ENCODE measurements at places on chromosomes 5 and 9.

GRCh38 chr5:17114715-17115599 lies 102.5 kb upstream of the BASP1 start:
- DNase-seq: no peak

GRCh38 chr5:152388610-152389009 lies 16.5 kb downstream of the NMUR2 start:
- no peak for DNase-seq

DNA sequence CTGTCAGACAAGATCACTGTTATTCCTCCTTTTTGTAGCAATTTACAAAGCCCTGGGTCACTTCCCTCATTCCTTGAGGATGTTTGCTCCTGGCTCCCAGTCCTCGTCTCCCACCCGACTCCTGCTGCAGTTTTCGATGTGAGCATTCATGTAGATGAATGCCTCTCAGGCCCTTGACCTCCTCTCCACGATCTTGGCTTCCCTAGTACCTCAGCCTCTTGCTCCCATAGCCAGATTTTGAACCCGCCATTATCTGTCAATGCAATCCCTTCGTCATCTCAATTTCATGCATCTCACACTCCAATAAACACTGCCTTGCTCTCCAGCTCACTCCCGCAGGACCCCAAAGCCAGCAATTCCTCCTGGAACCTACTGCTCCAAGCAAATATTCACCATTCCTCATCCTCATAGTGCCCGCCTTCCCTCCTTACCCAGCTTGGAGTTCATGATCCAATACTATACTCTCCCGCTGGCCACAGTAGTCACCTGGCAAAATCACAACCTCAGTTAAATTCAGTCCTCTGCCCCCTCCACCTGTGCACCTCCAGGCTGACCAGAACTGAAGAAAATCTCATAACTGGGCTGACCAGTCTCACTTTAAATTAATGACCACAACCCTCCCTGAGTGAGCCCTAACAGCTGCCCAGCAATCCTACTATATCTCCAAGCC lies 35.1 kb upstream of the JADE2 start:
- no peak for DNase-seq

DNA sequence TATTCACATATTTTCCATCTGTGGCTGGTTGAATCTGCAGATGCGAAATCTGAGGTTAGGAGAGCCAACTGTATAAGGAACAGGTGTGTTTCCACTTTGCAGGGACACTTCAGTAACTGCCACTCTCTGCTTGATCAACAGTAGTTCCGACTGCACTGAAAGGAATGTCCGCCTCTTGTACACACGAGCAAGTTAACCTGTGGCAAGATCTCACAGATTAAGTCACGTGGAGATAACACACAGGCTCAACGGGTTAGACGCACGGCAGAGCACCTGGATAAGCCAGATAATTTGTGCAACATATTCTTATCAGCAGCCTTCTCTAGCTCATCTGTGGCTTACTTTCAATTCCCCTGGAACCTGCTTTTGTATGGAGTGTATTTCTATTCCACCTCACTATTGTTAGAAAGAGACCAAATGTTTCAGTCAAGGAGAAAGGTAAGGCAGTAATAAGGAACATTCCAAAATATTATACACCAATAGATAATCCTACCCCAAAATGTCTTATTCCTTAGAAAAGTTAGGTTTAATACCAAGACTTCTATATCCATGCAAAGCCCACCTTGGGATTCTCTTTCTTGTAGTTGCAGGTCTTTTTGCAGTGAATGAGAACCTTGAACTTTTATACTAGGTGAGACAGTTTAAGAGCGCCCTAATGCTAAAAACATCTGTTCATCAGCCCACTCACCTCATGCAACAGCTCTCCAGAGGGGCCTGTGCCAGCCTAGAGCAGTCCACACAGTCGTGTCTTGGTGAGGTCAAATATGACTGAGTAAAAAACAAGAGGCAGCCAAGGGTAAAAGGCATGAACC lies 6.5 kb upstream of the C9 start:
- DNase-seq: no peak

DNA sequence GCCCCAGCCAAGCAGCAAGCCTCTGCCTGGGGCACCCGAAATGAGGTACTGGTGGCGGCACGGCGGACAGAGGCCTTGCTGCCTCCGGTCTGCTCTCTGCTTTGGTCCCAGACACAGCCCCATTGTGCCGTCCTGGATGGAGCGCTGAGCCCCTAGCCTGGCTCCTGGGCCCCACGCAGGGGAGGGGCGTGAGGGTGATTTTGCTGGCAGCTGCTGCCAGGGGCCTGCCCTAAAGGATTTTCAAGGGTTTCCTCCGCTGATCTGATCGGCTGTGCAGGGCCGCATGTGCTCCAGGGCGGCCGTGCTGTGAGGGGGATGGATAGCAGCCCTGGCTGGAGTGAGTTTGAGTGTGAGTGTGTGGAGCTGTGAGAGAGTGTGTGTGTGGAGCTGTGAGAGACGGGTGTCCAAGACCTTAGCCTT lies 1.3 kb downstream of the GPSM1 start:
- no peak for DNase-seq

- peak; percentile 15 for DNase-seq
These were observed 132.2 kb downstream of the FBXO4 start for GRCh38 chr5:42057254-42057690.

DNA sequence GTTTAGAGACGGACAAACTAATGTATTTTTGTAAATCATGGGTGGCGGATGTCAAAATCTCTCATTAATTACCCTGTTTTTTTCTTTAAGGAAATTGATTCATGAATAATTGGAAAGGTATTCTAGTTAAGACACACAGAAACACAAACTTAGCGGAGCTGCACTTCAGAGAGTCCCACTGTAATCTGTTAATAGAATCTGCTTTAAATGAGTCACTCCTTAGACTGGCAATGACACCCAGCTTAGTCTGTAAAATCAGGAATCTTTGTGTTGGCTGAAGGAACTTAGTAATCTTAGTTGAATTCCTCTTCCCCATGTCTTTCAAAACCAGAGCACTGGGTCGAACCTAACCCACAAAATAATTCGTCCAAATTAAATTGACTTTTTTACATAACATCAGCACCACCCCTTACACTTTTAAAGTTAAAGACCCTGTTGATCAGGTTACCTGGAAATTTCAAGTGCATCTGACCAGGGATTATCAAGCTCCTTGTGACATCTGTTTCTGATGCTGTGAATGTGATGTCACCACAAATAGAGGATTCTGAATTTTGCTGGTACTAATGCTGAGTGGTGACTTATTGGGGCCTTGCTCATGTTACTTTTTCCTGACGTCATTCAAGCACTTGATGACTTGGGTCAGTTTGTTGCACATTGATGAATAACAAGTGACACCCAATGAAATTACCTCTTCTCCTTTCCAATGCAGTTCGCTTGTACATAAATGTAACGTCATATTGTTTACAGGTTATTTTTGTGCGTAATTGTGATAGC lies 313.6 kb downstream of the KCTD16 start:
- DNase-seq: no peak

DNA sequence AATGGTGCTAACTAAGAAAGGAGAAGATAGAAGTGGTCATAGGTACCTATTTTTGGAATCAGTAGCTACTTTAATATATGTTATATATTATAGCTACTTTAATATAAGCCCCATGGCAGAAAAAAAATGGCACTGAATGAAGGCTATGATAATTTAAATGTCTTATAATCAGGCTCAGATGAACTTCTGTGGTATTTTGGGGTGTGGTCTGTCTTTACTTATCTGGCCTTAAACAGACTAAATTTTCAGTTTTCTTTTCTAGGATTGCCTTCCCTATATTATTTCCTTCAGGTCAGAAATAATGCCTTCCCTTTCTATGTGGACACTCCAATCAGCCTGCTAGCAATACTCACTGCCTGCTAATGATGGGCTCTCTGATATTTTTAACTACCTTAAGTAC lies 292.3 kb downstream of the SLF1 start:
- no peak for DNase-seq

DNA sequence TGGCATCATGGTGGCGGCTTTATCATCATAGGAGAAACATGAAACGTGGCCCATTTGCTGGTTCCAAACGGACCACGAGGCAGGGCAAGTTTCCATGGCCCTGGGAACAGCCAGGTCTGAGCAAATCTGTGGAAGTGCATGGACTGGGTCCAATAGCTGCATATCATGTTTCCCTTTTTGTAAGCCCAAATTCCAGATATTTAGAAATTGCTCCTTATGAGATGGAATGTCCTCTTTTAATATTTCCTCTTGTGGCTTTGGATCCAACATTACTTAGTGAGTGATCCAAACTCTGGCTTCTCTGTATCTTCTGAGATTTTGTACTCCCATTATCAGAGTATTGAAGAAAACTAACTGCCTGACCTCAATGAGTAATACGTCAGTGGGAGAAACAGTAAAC lies 79.8 kb upstream of the FBXL7 start:
- DNase-seq: no peak

DNA sequence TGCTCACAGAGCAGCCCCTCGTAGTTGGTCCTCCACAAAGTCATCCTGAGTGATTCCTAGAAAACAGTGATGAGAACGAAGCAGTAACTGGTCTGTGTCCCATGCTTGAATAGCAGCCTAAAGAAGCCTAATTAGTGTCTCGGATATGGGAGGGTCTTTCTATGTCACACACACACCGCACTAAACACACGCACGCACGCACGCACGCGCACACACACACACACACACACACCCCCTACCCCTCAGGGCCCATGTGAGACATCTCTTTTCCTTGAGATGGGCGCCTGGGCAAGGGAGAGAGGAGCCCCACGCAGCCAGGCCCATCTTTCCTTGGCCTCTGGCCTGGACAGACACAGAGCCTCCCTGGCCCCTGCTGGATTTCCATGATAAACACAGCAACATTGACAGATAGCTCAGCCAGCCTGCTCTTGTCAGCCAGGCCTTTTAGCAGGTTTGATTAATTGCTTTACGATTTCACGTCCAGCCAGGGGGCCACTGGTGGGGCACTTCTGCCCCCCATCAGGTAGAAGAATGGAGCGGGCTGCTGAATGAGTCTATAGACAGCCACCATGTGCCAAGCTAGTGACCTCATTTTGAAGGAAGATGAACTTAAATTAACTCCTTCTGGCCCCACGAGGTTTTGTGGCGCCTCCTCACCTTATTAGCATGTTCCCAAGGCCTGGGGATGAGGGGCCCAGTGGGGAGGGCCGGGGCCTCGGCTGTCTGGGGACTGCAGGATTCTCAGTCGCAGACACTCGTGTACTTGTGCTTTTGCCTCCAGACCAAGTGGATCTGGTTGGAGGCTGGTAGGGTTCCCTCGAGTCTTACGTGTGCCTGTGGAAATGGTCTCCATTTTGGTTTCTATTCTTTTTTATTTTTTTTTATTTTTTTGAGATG lies 36.2 kb upstream of the PRDM12 start:
- DNase-seq: no peak

DNA sequence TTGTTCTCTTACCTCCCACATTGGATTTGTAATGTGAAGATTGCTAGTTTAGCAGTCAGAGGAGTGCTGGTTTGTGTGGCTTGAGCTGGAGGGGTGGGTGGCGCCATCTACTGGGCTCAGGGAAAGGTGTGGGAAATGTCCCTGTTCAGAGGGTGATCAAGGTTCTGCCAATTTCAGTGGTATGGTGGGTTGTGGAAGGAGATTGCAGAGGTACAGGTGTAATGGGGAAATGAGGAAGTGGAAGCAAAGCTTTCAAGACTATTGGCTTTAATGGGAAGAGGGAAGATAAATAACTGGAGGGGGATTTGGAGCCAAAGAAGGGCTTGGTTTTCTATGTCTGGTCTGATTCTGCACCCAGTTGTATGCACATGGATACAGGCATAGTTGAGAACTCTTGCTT lies 76.4 kb downstream of the OSMR start:
- DNase-seq: peak; percentile 59

DNA sequence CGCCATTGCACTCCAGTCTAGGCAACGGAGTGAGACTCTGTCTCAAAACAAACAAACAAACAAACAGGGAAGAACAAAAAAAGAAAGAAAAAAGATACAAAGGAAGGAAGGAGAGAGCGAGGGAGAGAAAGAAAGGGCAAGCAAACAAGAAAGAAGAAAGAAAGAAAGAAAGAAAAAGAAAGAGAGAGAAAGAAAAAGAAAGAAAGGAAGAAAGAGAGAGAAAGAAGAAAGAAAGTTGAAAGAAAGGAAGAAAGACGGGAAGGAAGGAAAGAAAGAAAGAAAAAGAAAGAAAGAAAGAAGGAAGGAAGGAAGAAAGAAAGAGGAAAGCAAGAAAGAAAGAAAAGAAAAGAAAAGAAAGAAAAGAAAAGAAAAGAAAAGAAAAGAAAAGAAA lies 13.1 kb upstream of the ALDOB start:
- DNase-seq: no peak

DNA sequence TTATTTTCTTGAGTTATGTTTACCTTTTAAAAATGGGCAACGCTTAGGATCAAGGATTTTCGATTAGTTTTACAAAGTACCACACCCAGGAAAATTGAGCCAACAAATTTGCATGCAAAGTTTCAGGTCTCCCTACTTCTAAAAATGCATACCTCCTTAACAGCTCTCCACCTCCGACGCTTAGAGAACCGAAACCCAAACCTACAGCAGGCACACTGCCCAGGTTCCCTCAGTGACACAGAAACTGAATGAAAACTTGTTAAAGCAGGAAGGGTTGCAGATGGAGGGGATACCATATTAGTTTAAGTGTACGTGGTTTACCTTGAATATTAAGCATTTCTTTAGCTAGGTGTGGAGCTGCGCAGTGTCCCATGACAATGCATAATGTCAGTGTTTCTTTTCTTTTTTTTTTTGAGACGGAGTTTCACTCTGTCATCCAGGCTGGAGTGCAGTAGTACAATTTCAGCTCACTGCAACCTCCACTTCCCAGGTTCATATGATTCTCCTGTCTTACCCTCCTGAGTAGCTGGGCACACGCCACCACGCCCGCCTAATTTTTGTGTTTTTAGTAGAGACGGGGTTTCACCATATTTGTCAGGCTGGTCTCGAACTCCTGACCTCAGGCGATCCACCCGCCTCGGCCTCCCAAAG lies 1.6 kb upstream of the SUB1 start:
- DNase-seq: no peak

DNA sequence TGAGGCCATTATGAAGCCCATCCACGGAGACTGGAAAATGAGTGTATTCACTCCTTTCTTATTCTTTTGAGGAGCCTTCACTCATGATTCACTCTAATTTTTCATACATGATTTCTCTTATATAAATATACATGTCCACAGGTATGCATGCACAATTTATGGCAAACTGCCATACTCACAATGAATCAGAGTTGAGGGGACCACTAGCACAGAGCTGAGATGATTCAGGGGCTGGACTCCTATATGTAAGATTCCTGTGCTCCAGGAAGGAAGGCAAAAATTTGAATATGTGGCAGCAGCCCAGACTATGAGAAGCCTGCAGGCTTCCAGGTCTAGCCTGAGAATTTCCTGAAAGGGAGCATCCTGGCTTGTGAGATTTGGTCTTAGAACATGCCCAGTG lies 484.6 kb downstream of the PRELID2 start:
- DNase-seq: no peak

GRCh38 chr9:82208741-82209450 lies 220.3 kb downstream of the SPATA31D1 start:
- DNase-seq: no peak

GRCh38 chr5:2111569-2112105 lies 228.9 kb upstream of the IRX4 start:
- DNase-seq: no peak

- no peak for DNase-seq
These were observed 2.9 kb upstream of the CSF2 start for GRCh38 chr5:132070460-132071337.

- no peak for DNase-seq
These were observed 213.7 kb downstream of the FSTL4 start for GRCh38 chr5:133398646-133399101.

GRCh38 chr5:103808464-103809106 lies 246.0 kb upstream of the NUDT12 start:
- peak; percentile 44 for DNase-seq
